ENCODE measurements at places on chromosomes 6 and 20. TPM values are rescaled to one million over a fixed set of nuclear protein-coding genes. Genes with fewer than 3 reads are reported as not detected.
A peak's percentile ranks its signal among the peaks of the same experiment; 100 is the strongest.

DNA sequence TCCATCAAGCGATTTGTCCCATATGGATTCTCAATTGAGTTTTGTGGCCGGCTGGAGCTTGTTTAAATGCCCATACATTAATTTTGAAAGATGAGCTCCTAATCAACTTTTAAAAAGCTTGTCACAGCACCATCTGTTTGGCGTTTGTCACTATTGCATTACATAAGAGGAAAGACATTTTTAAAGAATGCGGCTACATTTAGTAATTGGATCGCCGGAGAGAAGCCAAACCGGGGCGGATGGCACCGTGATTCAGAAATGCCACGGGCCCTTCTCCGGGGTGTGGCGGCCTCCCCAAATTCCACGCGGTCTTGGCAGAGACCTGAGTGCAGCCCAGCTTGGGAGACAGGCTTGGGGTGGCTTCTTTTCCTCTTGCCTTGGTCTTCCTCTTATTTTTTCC, 67.7 kb upstream of the ZNFX1 start:
- DNase-seq, result no peak

DNA sequence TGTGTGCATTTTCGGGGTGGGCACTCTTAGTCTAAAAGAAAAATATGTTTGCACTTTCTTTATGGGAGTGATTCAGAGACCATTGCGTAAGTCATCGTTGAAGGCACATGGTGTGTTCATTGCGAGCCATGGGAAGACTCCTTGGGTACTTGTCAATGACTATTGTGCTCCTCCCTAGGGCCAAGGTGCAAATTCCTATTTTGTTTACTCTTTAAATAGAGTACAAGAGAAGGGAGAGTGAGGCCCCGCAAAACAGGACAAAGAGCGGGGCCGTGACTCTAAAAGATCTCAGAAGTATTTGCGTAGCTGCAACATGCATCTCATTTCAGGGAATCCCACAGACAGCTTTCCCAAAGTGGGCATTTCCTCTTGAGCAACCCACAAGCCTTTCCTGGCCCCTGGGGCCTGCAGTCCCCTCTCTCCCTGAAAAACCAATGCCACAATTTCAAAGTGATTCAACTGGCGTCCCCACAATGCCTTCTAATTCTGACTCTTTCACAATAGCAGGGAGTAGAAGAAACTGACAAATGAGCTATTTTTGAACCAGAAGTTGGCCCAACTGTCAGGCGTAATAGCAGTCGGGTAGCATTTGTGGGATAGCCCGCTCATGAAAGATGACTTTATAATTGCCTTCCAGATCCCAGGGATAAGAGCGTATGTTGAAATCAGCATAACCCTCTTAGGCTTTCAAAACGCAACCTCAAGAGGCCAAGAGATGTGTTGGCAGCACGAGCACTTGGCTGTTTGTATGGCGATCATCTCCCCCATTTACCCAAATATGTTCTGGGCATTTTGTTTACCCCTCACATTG, 277.9 kb upstream of the BMP2 start:
- DNase-seq, result no peak

DNA sequence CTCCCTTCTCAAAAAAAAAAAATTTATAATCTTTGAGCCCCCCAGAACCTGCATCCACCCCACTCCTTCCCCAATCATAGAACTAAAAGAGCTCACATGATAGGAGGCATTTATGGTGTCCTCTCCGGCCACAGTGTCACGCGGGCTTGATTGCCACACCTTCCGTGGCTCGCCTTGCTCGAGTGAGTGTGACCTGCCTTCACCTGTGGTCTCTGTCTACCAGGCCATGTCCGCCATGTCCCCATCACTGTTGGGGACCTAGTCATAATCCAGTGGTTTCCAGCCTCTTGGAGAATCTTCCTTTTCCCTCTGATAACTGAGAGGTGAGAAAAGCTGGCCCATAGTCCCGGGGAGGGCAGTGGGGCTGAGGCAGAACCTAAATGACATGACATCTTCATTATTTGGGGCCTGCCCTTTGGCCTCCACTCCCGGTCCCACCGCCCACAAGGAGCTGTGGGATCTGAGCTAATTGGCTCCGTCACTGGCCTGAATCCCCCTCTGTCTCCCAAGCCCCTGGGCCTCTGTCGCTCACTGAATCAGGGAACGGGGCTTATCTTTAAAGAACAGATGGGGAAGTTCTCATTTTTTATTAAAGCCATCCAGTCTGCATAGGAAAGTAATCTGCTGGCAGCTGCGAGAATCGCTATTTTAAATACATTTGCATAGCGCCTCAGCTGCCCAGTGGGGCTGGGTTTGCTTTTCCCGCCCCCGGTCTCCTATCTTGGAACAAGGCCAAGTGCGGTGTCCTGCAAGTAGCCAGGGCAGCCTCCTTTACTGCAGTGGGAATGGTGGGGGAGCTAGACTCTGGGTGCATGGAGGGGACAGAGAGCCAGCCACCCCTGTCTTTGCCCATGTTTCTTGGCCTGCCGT, 197.6 kb upstream of the PMEPA1 start:
- DNase-seq, result no peak

Gene ELOVL2
- total RNA-seq, result not detected

GRCh38 chr20:46975976-46976375, 81.3 kb downstream of the EYA2 start:
- DNase-seq, result no peak

- no peak for DNase-seq
Observed at GRCh38 chr6:37934276-37934675, 114.7 kb downstream of the ZFAND3 start.

DNA sequence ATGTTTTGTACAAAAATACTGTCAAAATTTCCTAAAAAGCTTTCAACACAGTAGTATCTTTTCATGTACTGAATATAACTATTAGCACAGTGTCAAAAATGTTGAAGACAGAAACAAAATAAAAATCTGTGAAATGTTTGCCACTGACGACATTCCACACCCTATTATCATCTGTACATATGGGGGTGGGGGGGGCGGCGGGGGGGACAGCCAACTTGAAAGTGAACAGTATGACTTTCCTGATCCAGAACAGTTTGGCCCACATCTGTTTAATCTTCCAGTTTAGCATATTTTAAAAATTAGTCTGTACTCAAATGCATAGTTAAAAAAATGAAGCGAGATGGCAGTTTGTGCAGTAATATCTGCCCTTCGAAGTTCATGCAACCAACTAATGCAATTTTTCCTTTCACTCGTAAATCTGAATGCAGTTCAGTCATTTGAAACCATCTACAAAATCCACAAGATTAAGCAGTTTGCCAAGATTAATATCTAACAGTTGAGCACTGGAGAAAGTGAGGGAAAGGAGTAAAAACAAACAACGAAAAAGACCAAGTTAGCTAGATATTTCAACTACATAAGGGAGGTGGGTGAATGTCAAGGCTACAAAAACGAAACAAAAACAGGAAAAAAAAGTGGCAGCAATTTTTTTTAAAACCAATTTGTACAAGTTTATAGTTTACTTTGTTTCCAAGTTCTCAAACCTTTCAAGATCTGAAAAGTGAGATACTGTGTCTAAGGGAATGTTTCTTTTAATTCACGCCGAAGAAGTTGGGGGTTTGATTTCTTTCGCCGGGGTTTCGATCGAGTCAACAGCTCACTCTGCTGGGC, 1.9 kb downstream of the CITED2 start:
- no peak for DNase-seq

Gene RGL2
- 66.8 TPM for total RNA-seq

DNA sequence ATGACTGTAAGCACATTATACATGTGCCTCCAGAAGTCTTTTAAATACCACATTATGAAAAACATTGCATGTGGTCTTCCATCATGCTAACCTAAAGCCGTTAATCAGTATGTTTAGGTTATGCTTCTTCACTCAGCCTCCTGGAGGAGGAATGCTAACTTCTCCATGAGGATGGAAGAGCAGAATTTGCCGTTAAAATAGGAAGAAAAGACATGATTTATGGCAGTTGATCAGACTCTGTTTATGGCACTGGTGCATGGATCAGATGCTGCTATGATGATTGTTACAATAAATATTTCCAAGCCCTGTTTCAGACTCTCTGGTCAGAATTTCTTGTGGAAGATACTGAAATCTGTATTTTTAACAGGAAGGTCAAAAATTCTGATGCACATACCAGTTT, 31.7 kb downstream of the MAP3K4 start:
- DNase-seq, result no peak

GRCh38 chr6:122790028-122790422, 967 bp downstream of the SMPDL3A start:
- no peak for DNase-seq

DNA sequence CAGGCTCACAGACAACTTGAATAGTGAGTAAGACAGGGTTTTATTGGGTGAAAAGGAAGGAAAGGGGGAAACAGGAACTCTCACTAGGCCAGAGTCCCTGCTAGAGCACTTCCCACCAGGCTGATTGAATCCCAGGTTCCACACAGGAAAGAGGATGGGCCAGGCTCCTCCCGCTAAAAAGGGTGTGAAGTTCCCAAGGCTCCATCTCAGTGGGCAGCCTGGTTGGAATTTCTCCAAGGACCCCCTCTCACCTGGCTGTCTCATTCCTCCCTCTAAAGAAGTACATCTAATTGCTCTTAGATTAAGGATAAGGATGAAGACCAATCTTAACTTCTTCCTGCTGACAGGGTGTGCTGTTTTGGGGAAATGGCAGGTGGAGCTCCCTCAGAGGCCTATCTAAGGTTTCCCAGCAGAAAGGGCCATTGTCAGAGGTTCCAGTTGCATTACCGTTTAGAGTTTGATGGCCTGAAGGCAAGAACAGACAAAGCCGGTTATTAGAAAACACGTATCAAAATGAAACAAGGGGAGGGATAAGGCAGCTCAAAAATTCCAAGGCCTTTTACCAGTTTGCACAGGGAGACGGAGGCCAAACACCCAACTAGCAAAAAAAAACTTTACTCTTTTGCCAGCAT, 21.5 kb downstream of the COL19A1 start:
- no peak for DNase-seq

- no peak for DNase-seq
Observed at GRCh38 chr6:138107752-138108592, 753 bp upstream of the PERP start.

Gene ENPP3
- 0.79 TPM for total RNA-seq

DNA sequence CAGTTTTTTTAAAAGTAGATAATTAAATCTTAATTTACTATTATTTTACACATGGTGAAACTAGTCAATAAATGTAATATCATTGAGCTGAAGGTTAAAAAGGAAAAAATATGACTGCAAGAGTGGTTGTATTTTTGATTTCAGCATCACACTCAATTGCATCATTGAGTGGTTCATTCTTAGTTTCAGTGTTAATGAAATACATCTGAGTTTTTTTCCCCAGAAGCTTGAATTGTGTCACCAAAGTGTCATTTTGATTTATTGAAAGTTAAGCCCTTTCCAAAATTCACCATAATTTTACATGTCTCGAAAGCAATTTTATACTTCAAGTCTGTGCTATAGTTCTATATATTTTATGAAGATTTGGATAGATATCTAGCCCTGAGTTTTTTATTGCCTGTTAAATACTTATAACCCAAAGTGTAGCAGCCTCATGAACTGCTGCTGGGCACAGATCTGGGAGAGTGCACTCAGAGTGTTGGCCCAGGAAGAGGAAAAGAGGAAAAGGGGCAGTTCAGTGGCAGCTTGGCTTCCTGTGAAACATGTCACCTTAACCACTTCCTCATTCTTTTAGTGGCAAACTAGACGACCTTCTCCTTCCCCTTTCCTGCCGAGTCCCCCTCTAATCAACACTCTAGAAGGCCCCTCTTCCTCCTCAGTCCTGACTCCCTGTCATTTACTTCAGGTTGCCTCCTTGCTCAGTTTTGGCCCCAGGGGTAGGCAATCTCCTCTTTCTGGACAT, 140.7 kb downstream of the ESR1 start:
- no peak for DNase-seq

DNA sequence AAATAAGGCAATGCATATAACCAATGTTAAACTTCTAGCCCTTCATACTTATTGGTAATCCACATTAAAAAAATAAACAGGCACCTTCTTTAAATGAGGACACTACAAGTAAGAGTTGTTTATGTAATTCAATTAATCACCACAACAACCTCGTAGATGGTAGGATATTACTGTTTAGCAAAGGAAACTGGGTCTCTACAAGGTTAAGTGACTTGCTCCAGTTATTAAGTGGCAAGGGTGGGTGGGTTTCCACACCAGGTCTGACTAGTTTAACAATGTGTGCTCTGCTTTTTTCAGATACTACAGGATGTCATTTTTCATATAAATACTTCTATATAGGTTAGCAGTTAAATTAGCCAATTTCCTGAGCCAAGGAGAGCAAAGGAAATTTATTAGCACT, 129.1 kb downstream of the MAN1A1 start:
- no peak for DNase-seq

- no peak for DNase-seq
Observed at GRCh38 chr6:23447731-23448130, 678.3 kb upstream of the NRSN1 start.

DNA sequence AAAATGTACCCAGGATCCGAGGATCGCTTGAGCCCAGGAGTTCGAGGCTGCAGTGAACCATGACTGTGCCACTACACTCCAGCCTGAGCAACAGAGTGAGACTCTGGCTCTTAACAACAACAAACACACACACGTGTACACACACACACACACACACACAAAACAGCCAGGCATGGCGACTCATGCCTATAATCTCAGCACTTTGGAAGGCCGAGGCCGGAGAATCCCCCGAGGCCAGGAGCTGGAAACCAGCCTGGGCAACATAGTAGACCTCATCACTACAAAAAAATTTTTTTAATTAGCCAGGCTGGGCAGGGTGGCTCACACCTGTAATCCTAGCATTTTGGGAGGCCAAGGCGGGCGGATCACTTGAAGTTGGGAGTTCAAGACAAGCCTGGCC, 23.3 kb upstream of the ARFGEF2 start:
- no peak for DNase-seq

DNA sequence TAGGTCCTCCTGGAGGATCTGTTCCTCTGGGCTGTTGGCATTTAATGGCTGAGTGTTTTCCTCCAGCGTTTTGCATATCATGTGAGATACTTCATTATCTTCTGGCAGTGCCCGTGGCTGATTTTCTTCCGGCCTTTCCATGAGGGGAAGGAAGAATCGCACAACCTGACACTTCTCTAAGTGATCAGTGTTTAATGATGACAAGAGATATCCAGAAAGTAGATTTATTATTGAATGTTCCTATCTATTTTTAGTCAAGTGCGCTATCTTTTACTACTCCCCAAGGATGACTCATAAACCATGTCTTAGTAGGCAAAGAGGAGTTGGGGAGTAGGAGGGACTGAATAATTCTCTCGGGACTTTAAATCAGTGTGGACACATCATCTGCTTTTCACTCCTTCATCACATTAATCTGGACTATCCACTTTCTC, 149.7 kb downstream of the PLCB4 start:
- DNase-seq, result no peak

- DNase-seq, result no peak
Observed at GRCh38 chr20:40771848-40772511, 82.9 kb upstream of the MAFB start.

GRCh38 chr6:156199182-156199581, 578.0 kb upstream of the ARID1B start:
- no peak for DNase-seq

- DNase-seq, result peak; percentile 57
Observed at GRCh38 chr6:13355999-13356785, 27.9 kb upstream of the TBC1D7 start.

Gene REM1
- not detected for total RNA-seq

- no peak for DNase-seq
Observed at GRCh38 chr20:36105711-36106226, 48.8 kb upstream of the EPB41L1 start.

GRCh38 chr6:37987018-37987417, 167.5 kb downstream of the ZFAND3 start:
- no peak for DNase-seq

- DNase-seq, result no peak
Observed at GRCh38 chr20:1438361-1438760, 28.3 kb downstream of the NSFL1C start.

Gene CCM2L
- total RNA-seq, result not detected
